ENCODE measurements at places on chromosomes 12 and 14.

- DNase-seq, result peak; percentile 78
Measured at GRCh38 chr14:68365228-68365627, 427.6 kb downstream of the ZFP36L1 start.

GRCh38 chr14:102873131-102873530 is 49.3 kb upstream of the AMN start:
- DNase-seq, result no peak

GRCh38 chr14:104786091-104786586 is 9.4 kb downstream of the AKT1 start:
- DNase-seq, result no peak

DNA sequence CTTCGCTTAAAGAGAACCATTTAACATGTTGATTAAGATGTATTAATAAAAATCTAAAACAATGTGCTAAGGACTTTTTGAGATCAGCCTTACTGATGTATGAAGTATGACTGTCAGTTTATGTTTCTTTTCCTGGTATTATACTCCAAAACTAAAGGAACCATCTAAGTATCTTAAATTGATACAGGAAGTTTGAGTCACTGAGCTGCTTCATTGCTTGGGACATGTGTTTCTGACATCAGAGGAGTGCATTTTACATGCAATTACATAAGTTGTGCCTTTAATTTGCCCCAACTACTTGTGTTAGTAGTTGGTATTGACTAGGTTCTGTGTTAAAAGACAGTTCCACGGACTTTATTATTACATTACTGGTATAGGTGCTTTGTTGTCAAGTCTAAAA is 50.9 kb downstream of the PROX2 start:
- peak; percentile 67 for DNase-seq

DNA sequence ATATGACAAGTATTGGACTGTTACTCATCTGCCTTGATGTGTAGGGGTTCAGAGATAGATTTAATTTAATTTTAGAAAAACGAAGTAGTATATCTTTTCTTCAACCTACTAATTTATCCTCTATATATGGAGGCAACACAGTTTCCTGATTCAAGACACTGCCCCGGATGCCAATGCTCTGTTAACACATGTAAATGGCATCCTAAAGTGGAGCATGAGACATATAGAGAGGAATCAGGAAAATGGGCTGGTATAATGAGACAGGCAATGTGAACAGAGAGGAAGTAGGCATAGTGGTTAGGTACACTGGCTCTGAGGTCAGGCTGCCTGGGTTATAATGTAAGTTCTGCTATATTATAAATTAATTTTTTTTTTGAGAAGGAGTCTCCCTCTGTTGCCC is 85.6 kb downstream of the OTOGL start:
- no peak for DNase-seq

- peak; percentile 89 for DNase-seq
Measured at GRCh38 chr14:83164016-83164415, 1630.4 kb upstream of the SEL1L start.

- DNase-seq, result no peak
Measured at GRCh38 chr12:65594409-65594808, 229.9 kb upstream of the HMGA2 start.

DNA sequence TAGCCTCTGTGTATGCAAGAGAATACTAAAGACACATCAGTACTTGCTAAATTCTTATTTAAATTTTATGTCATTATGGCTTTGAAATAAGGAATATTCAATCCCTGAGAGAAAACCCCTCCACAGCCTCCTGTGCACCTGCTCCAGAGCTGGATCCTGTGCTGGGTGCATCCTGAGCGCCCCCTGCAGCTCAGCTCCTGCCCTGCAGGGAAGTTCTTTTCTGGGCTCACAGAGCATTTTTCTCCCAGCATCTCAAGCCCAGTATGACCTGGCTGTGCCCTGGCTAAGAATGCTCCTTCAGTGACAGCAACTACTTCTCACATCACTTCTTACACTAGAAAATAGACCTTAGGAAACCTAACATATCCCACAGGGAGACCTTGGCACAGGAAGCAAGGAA is 1211.7 kb downstream of the TMEM121 start:
- DNase-seq, result no peak

- no peak for DNase-seq
Measured at GRCh38 chr12:29198901-29199300, 49.8 kb downstream of the FAR2 start.

- DNase-seq, result no peak
Measured at GRCh38 chr14:54360667-54361066, 36.1 kb upstream of the CDKN3 start.

GRCh38 chr12:92144631-92145480 is 790 bp downstream of the BTG1 start:
- DNase-seq, result no peak

- no peak for DNase-seq
Measured at GRCh38 chr14:89357655-89358297, 59.3 kb downstream of the FOXN3 start.

DNA sequence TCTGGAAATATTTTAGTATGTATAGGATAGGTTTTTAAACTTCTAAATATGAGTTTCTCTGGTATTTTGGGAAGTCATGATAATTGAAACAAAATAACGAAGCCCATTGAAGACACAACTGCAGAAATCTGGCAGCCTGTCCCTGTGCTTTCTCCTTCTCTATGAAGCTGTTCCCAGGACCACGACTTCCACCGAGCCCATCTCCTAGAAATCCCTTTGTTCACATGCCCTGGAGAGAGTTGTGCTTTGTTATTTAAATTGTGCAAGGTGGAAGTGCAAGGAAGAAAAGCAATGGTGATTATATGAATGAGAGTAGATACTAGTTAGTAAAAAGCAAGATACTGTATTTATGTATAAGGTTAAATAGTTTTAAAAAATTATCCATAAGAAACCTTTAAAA is 32.2 kb downstream of the STK38L start:
- no peak for DNase-seq

GRCh38 chr12:52402873-52403540 is 3.1 kb downstream of the KRT82 start:
- no peak for DNase-seq

- DNase-seq, result no peak
Measured at GRCh38 chr14:55889124-55889523, 229.1 kb upstream of the PELI2 start.

DNA sequence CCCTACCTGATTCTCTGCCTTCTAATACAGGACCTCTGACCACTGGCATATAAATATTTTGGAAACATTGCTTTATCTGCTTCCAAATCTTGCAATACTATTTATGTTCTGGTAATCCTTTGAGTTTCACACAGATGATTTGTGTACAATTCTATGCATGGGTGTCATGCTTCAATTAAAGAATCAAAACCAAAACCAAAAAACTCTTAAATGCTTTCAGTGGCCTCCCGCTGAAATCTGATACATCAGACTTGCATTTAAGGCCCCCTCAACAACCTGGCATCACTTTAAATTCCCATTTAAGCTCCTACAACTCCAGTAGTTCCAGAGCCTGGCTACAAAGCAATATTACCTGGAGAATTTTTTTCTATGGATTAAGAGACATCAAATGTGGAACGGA is 221.7 kb upstream of the NAV3 start:
- no peak for DNase-seq

- DNase-seq, result peak; percentile 62
Measured at GRCh38 chr14:101836135-101836534, 74.6 kb downstream of the PPP2R5C start.

All from choroid plexus epithelial cell (primary cell).